Foreskin fibroblast (primary cell): ENCODE measurements at places on chromosomes 7 and 10.
A peak's percentile ranks its signal among the peaks of the same experiment; 100 is the strongest.

- DNase-seq, result peak; percentile 93
Measured at GRCh38 chr10:91340613-91341362, 69.4 kb upstream of the HECTD2 start.

- DNase-seq, result no peak
Measured at GRCh38 chr7:136102881-136103280, 125.7 kb upstream of the MTPN start.

GRCh38 chr10:65413001-65413400 is 1512.8 kb upstream of the LRRTM3 start:
- no peak for DNase-seq

DNA sequence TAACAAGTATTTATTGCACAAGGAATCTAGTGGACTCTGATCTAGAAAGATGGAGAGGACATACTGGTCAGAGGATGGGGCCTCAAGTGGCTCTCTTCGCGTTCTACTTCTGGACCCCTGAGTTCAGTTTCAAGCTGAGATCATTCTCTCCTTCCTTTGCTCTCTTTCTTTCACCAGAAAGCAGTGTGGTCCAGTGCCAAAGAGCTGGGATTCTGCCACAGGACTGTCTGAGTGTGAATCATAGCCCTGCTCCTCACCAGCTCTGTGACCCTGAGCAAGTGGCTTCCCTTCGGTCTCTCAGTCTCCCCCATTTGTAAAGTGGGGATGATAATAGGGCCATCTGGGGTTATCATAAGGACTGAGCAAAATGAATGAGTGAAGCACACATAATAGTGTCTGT is 715.2 kb downstream of the SUGCT start:
- DNase-seq, result no peak

GRCh38 chr10:109846832-109847231 is 76.5 kb downstream of the XPNPEP1 start:
- no peak for DNase-seq

- no peak for DNase-seq
Measured at GRCh38 chr7:44729949-44730590, 18.6 kb upstream of the ZMIZ2 start.

- peak; percentile 91 for DNase-seq
Measured at GRCh38 chr7:90178679-90179278, 24.5 kb downstream of the STEAP1 start.

DNA sequence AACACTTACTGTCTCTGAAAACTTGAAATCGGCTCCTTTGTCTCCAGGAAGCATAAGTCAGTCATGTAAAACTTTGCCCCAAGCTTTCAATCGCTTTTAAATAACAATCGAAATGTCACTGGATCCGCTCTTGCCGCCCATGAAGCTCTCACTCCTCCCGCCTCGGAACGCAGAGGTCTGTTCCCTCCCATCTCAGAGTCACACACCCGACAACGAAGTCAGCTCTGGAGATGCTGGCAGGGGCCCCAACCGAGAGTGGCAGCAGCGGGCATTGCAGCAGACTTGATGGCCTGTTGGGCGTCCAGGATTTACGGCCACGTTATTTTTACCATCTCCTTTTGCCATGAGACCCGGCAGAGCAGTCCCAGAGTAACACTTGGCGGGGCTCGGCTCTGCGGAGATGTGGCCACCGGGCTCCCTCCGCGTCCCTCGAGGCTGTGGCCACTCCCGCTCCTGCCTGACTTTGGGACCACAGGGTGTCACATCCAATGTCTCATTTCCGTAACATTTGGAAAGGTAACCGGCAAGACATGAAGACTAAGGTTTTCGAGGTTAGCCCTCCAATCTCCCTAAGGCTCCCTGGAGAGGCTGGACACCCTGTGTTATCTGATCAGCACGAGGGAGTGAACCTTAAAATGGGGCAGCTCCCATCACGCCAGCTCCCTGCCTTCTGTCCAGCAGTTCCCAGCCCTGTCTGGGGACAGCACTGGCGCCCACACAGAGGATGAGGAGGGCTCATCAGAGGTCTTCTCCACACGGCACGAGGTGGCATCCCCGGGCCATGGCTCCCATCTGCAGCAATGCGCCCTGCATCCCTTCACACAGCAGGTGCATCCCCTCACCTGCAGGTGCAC is 62.8 kb upstream of the ADGRA1 start:
- no peak for DNase-seq

GRCh38 chr10:37860494-37861190 is 3.2 kb upstream of the ZNF248 start:
- DNase-seq, result peak; percentile 62

DNA sequence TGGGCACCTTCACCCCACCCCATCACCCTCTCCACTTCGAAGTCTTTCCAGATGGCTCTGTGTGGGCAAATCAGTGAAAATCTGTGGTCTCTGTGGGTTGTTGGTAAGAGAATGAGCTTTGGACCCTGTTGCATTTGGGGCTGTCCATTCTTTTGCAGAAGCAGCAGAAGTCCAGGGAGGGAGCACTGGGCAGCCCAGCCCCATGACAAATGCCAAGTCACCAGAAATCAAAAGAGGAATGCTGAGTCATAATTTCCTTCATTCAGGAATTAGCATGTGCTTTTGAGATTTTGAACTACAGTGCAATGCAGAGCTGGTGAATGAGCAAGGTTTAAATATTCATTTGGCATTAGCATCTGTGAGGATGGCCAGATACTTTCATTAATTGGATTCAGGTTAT is 556.2 kb downstream of the LRMDA start:
- DNase-seq, result peak; percentile 3

GRCh38 chr7:125423458-125424155 is 494.0 kb upstream of the POT1 start:
- no peak for DNase-seq

DNA sequence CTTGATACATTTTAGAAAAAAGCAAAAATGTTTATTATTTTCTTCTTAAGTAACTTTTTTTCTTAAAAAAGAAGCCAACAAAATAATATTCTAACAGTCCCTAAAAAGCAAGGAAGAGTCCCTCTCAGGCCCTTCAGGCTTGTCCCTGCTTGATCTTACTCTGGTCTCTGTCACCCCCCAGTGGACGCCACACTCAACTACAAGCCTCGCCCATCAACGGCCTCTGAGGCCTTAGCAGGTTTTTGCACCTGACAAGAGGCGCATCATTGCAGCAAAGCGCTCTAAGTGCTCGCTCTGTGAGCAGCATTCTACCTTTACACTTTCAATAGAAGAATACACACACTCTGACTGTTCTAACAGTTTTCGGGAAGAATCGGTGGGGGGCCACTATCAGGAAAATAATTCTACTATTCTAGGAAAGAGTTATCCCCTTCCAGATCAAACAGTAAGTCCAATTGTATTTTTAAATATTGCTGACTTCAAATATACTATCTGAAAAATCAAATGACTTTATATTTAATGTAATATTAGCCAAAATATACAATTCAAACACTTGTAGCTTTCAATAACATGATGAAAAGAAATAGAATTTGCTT is 139.2 kb downstream of the USP6NL start:
- peak; percentile 75 for DNase-seq

DNA sequence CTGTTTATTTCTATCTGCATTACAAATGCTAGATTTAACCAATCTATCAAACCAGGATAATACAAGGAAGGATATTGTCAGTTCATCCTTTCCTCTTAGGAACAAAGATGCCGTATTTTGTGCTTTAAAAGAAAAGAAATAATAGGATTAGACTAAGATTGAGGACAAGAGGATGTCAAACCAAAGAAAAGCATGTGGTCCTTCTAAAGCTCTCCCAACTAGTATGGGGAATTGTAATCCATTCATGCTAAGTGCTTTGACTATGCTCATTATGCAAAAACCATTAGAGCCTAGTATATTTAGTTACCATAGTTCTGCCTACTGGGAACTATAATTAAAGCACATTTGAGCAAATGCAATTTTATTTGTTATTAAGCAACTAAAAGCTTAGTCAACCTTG is 280.2 kb downstream of the GRM8 start:
- no peak for DNase-seq

- DNase-seq, result peak; percentile 22
Measured at GRCh38 chr10:62502995-62503613, 128.9 kb downstream of the ZNF365 start.

- no peak for DNase-seq
Measured at GRCh38 chr7:149573519-149573918, 75.9 kb upstream of the ZNF746 start.

DNA sequence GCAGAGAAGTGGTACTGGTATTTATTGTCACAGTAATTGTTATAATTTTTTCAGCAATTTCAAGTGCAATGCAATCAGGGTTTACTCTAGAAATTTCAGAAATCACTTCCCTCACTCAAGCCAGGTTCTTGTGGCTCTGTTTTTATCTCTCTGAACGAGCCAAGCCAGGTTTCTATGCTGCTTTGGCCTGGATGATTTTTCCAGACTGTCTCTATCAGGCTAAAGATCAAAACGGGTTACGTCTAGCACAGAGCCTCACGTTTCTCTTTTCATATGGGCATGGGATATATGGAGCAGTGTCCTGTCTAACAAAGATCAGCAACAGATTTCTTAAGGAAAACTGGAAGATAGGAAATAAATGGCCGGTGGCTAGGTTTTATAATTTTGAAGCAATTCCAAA is 1105.3 kb downstream of the NRG3 start:
- no peak for DNase-seq

GRCh38 chr7:12646139-12646538 is 41.3 kb upstream of the ARL4A start:
- no peak for DNase-seq

DNA sequence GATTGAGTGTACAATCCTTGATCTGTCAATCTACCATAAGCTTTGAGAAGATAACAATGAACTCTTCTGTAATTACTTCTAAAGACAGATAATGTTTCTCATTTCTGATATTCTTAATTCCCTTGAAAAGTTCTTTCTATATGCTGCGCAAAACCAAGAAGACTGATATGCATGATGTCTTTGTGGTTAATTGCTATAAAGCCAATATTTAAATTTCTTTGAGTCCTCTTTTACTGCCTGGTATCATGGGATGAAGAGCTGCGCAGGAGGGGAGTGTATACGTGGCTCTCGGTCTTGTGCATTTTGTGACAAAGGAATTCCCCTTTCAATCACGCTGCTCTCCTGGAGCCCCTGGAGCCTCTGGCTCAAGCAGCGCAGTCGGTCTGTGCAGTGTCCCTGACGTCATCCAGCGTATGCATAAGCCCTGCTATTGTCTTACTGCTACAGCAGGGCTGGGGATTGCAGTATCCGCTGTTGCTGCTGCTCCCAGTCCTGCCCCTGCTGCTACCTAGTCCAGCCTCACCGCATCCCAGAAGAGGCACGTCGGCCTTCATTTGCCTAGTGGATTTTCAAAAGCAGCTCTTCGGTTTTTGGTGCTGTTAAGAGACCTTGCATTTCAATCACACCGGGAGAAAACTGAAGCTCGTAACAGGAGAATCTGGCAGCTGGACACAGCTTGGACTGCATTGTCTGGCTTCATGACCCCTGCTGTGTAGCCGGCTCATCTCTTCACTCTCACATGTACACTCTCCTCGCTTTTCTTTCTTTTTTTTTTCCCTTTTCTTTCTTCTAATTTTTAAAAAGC is 66.7 kb downstream of the ST7 start:
- DNase-seq, result peak; percentile 76
